Left ventricle myocardium inferior (tissue), 1 donor: ENCODE measurements at places on chromosomes 6 and 20. TPM values are rescaled to one million over a fixed set of nuclear protein-coding genes. Genes with fewer than 3 reads are reported as not detected.

The GNL1 gene
- total RNA-seq = 18.3 TPM

DNA sequence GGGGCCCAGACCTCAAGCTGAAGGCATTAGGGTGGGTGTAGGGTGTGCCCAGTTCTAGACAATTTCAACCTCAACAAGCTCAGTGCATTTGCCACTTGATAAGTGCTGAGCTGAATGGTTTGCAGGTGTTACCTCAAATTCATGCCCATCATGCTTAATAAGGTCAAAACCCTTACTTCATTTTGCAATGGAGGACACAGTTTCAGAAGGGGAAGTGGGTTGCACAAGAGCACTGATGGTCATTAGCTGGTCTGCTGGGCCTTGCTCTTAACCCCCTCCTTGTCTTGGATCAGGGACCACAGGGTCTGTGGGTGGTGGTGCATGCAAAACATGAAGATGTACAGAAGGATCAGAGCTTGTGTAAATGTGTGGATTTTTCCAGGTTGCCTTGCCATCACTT lies 71.0 kb upstream of the SIRPA start:
- DNase-seq = no peak
- no peak overlapping the region for H3K4me3 ChIP-seq
- peaks cover 23% of the 10 kb centered on the region for H3K4me1 ChIP-seq
- H3K27ac ChIP-seq = no peak overlapping the region
- no peaks in the 10 kb centered on the region for H3K36me3 ChIP-seq

DNA sequence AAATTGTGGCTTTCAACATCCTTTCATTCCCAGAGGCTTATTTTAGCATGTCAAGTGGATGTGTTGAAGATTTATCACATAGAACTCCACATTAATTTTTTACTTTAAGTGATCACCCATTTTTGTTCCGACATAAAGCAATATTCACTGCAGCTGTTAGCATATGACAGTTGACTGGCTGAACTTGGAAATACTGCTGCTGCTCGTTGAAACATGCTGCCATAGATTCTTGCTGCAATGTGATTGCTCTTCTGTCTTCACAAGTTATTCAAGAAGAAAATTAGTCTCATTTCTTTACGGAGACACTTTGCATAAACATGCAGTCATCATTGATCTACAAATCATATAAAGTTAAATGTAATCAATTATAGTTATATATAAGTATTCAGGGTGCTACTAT lies 248.4 kb downstream of the SAMD5 start:
- H3K27me3 ChIP-seq = no peaks in the 10 kb centered on the region
- no peak for DNase-seq
- H3K4me1 ChIP-seq = no peaks in the 10 kb centered on the region
- H3K36me3 ChIP-seq = no peaks in the 10 kb centered on the region

- H3K27me3 ChIP-seq = no peaks in the 10 kb centered on the region
- no peak overlapping the region for H3K4me3 ChIP-seq
- no peak overlapping the region for H3K27ac ChIP-seq
- peaks cover 48% of the 10 kb centered on the region for H3K36me3 ChIP-seq
- DNase-seq = no peak
Measured at GRCh38 chr6:84172574-84172973, 54.9 kb downstream of the CEP162 start.

DNA sequence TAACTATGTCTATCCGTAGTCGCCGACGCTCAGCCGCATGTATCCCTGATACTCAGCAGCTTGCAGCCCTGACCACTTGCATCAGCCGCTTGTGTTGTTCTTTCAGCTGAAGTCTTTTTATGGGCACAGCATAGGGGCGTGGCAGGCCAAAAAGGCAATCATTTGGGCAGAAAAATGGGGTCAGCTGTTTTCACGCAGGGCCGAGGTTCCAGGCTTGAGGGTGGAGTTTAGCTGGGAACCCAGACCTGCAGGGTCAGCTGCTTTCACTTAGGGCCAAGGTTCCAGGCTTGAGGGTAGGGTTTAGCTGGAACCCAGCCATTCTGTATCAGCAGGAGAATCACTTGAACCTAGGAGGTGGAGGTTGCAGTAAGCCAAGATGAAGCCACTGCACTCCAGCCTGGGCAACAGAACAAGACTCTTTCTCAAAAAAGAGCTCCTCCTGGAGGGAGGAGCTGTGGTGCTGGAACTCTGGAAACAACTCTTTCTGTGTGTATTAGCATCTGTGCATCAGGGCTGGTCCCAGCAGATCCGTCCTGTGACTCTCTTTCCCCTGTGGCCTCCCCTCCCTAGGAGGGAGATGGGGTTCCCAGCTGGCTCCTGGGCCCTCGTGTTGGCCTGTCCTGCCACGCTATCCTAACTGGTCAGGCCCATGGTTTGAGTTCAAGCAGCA lies 56.9 kb upstream of the PRND start:
- no peaks in the 10 kb centered on the region for H3K36me3 ChIP-seq
- no peak for DNase-seq
- H3K27ac ChIP-seq = no peak overlapping the region
- no peak overlapping the region for H3K4me3 ChIP-seq

- H3K4me1 ChIP-seq = no peaks in the 10 kb centered on the region
- no peaks in the 10 kb centered on the region for H3K36me3 ChIP-seq
- no peak overlapping the region for H3K4me3 ChIP-seq
- peaks cover 9% of the 10 kb centered on the region for H3K27me3 ChIP-seq
- DNase-seq = no peak
Measured at GRCh38 chr6:25889877-25890853, 16.1 kb upstream of the SLC17A3 start.

GRCh38 chr20:15252304-15252703 lies 914.9 kb upstream of the FLRT3 start:
- no peak for DNase-seq
- no peak overlapping the region for H3K27ac ChIP-seq
- no peak overlapping the region for H3K4me3 ChIP-seq
- no peaks in the 10 kb centered on the region for H3K27me3 ChIP-seq
- H3K36me3 ChIP-seq = no peaks in the 10 kb centered on the region

DNA sequence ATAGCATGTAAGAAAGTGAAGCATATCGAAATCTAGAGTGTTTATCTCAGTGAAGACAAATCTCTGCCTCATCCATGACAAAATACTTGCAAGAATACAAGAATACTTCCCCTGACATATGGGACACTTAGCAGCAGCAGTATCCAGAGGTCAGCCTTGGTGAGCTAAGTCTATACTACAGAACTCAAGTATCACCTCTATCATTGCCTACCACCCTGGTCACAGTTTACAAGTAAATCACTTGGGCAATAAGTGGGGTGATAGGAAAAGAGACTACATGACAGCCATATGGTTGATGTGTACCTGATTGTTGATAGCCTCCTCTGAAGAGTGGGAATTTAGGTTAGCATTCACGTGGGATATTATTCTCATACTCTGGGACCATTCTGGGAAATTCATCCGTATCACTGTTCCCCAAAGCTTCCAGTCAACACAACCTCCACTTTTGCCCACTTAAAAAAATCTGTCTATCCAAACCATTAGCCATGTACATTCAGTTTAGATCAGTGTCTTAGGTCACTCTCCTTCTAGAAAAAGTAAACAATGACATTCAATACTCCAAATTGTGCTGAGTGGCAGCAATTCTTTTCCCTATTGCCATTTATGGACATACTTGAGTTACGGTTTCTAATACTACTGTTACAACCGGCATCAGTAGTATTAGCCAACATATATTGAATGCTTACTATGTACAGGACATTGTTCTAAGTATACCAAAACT lies 118.2 kb upstream of the PRSS16 start:
- no peak for DNase-seq
- H3K27me3 ChIP-seq = no peaks in the 10 kb centered on the region
- peaks cover 41% of the 10 kb centered on the region for H3K4me1 ChIP-seq
- no peaks in the 10 kb centered on the region for H3K36me3 ChIP-seq

GRCh38 chr6:25167961-25168360 lies 111.2 kb upstream of the CARMIL1 start:
- no peaks in the 10 kb centered on the region for H3K4me1 ChIP-seq
- H3K27me3 ChIP-seq = no peaks in the 10 kb centered on the region
- H3K27ac ChIP-seq = no peak overlapping the region
- H3K4me3 ChIP-seq = no peak overlapping the region
- DNase-seq = no peak

The GSTA2 gene
- total RNA-seq = not detected

DNA sequence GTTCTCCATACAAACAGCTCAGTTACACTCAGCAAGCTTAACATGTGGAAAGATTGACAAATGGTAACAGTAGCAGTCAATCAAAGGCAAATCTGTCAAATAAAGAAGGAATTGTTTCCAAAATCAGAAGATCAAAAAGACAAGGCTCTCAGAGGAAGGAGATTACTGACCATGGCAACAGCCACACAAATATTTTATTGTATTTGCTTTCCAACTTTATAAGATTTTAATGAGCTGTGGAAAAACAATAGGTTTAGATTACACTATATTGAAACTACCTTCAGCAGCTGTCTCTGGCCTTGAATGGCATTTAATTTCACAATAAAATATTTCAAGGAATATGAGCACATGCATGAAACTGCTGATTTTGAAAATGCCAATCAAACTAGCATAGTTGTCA lies 1143.9 kb upstream of the GJE1 start:
- H3K27me3 ChIP-seq = no peaks in the 10 kb centered on the region
- H3K36me3 ChIP-seq = no peaks in the 10 kb centered on the region
- H3K27ac ChIP-seq = no peak overlapping the region
- DNase-seq = no peak
- no peak overlapping the region for H3K4me3 ChIP-seq

DNA sequence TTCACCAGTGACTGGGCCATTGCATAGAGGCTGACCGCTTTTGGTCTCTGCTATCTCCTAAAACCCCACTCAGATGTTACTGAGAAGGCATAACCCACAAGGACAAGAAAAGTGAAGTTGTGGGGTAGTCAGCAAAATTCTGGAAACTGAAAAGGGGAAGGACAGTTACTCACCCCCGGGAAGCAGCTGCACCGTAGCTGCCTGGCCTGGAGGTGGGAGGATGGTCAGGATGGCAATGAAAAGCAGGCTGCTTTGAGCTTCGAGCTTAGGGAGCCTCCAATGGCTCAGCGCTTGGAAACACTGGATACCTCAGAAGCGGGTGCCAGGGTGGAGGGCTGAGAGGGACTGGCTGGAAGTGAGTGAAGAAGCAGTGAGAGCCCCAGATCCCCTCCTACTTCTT lies 56.0 kb downstream of the KCNK5 start:
- peaks cover 26% of the 10 kb centered on the region for H3K27me3 ChIP-seq
- H3K4me1 ChIP-seq = no peaks in the 10 kb centered on the region
- no peaks in the 10 kb centered on the region for H3K36me3 ChIP-seq
- no peak overlapping the region for H3K27ac ChIP-seq
- H3K4me3 ChIP-seq = no peak overlapping the region

The MED20 gene
- total RNA-seq = 18.1 TPM

GRCh38 chr6:118812970-118813369 lies 81.0 kb upstream of the ASF1A start:
- no peak overlapping the region for H3K4me3 ChIP-seq
- H3K27ac ChIP-seq = no peak overlapping the region
- H3K4me1 ChIP-seq = no peaks in the 10 kb centered on the region

GRCh38 chr6:109009962-109010704 lies 84.5 kb downstream of the SESN1 start:
- no peak for DNase-seq
- peak overlapping the region; percentile 88 for H3K4me3 ChIP-seq
- H3K27ac ChIP-seq = peak overlapping the region; percentile 97
- no peaks in the 10 kb centered on the region for H3K36me3 ChIP-seq
- peaks cover 76% of the 10 kb centered on the region for H3K4me1 ChIP-seq

DNA sequence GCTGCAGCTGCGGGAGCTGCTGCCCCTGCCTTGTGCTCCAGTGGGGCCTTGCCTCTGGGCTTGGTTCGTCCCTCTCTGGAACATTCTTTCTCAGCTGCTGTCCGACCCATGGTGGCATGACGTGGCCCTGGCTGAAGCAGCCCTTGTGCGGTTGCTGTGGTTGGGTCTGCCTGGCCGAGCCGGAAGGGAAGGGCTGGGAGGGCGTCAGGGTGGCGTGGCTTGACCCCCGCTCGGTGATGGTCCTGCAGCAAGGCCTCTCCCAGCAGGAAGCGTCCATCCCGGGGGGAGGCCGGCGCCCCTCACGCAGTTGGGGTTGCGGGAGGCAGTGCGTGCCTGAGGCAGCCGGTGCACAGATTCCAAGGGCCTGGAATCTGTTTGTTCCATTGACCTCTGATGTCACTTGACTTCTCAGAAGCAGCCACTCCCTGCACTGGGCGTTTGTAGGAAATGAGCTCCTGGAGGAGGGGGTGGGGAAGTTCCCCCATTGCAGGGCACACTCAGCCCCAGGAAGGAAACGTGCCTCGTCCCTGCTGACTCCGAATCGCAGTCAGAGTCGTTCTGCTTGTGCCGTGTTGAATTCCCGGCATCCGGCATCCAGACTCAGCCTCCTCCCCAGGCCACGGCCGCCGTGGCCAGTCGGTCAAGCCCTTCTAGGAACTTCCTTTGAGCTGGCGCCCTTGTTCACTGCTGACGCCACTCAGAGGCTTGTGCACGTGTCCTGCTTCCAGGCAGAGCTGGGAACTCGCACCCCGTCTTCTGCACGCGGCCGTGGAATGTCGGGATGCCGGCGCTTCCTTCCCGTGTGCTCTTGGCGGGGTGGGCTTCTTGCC lies 9.7 kb upstream of the TNFRSF6B start:
- H3K27ac ChIP-seq = peak overlapping the region; percentile 96
- H3K27me3 ChIP-seq = no peaks in the 10 kb centered on the region
- peak overlapping the region; percentile 42 for H3K4me3 ChIP-seq
- H3K36me3 ChIP-seq = no peaks in the 10 kb centered on the region
- DNase-seq = peak; percentile 78
- peaks cover 72% of the 10 kb centered on the region for H3K4me1 ChIP-seq

GRCh38 chr6:128597956-128598355 lies 77.6 kb upstream of the PTPRK start:
- DNase-seq = no peak
- H3K4me1 ChIP-seq = peaks cover 49% of the 10 kb centered on the region
- no peaks in the 10 kb centered on the region for H3K36me3 ChIP-seq
- H3K27ac ChIP-seq = no peak overlapping the region
- H3K4me3 ChIP-seq = no peak overlapping the region

The CNBD2 gene
- 3.7 TPM for total RNA-seq

The BCAS4 gene
- total RNA-seq = 2.1 TPM

- H3K27ac ChIP-seq = no peak overlapping the region
- no peaks in the 10 kb centered on the region for H3K27me3 ChIP-seq
- no peak overlapping the region for H3K4me3 ChIP-seq
- no peak for DNase-seq
Measured at GRCh38 chr6:25714765-25715164, 39.8 kb upstream of the SLC17A4 start.
